ENCODE measurements at places on chromosomes 5 and 9. TPM values are rescaled to one million over a fixed set of nuclear protein-coding genes. Genes with fewer than 3 reads are reported as not detected.

DDX41 gene
- 71.3 TPM for polyA plus RNA-seq

TGFBI gene
- 294 TPM for polyA plus RNA-seq

PLAC8L1 gene
- polyA plus RNA-seq: 1.5 TPM

CAMK4 gene
- 30.7 TPM for polyA plus RNA-seq

SPATA9 gene
- polyA plus RNA-seq: 0.68 TPM

TAF1L gene
- polyA plus RNA-seq: under 0.01 TPM

GFRA3 gene
- 2.1 TPM for polyA plus RNA-seq

TXNDC8 gene
- 0.02 TPM for polyA plus RNA-seq

TNFSF8 gene
- 82.1 TPM for polyA plus RNA-seq

NAIP gene
- polyA plus RNA-seq: 22.3 TPM
